ENCODE measurements at places on chromosomes 4 and X. TPM values are rescaled to one million over a fixed set of nuclear protein-coding genes. Genes with fewer than 3 reads are reported as not detected.

DNA sequence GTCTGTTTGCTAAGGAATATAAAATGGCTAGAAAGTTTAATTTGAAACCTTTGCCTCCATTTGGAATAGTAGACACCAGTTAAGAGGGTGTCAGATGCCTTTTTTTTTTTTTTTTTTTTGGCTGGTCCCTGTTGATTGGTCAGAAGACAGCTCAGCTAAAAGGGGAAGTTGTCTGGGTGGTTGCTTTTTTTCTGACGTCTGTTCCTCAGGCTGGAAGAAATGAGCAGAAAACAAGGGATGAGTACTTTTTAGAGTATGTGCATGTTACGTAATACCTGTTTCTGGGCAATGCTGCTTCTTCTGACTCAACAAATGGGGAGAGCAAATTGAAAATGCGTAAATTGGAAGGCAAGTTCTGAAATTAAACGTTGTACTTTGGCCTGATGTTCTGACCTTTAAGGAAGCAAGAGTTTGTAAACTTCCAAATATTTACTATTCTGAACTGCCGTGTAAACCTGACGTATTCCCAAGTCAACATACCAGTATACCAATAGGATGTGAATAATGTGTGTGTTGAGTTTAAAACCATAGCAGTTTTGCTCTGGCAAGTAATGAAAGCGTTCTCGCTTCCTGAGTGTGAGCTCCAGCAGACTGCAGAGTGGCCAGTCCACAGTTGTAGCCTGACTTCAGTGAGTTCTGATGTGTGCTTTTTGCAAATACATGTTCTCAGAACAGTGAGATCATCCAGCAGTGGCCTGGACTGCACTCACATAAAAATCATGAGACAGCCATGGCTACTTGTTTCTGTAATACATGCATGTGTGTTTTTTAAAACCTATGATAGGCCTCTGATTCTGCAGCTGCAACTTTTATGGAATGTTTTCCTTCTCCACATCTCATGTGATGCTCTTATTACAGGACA lies 1.7 kb downstream of the SAT1 start:
- DNase-seq, result peak; percentile 45

- DNase-seq, result no peak
Measured at GRCh38 chr4:158863296-158863695, 94.5 kb downstream of the FNIP2 start.

DNA sequence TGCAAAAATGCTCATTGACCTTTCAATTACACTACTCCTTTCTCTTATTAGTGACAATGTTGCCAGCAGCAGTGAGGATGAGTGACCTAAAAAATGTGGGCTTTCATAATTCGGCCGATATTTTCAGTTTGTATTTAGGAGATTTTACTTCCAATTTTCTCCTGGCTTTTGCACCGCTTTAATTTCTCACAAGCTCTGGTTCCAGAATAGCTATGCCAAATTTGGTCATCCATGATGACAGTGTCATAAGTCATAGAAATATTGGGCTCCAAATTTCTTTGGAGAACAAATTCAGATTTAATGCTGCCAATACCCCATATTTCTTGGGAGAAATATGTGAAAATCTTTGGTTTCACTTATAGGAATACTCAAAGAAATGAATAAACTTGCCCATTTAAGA lies 187.7 kb upstream of the HCCS start:
- no peak for DNase-seq

DNA sequence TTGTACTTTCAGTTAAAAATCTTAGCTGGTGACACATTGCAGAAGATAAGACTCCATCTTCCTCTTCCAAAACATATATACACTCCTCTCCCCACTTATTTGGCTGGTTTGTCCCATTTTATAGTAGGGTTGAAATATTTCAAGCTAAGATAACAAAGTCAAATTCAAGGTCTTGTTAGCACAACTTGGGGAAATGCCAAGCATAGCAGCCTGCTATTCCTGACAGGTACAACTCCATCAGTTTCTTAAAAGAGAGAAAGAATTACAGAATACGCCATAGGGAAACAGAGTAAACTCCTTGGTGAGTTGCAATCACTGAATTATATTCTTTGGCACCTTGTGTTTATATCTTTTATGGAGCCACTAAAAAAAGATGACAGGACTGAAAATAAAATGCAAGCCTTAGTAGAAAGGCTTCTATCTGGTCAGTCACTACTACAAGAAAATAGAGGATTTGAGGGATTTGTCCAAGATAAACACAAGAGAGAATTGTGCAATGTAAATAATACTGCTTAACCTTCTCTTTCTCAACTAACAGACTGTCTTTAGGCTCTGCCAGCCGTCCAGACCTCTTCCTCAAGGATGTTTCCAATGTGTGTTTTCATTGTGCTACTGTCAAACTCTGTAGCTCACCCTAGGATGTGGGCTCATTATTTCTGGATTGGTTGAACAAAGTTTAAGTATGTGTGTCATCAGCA lies 170.3 kb downstream of the VEGFC start:
- DNase-seq, result peak; percentile 12

DNA sequence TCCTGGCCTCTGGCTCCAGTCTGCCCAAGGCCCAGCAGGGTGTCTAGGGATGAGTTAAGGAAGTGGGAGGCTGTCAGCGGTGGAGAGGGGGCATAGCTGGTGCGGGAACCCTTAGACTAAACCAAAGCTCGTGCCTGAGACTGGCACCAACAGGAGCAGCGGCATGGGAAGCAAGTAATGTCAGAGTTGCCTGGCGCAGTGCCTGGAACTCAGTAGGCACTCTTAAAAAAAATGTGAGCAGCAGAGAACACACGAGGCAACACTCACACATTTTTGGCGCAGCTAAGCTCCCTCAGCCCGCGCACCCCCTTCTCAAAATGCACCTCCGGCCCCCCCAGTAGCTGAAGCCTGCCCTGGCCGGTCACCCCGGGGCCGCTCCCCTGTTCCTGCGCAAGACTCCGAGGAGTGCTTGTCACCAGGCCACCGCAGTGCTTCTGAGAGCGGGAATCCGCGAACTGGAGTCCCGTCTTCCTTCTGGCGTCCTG lies 583 bp downstream of the GABRE start:
- DNase-seq, result peak; percentile 40

- no peak for DNase-seq
Measured at GRCh38 chr4:140018931-140019618, 134.9 kb downstream of the MAML3 start.

DNA sequence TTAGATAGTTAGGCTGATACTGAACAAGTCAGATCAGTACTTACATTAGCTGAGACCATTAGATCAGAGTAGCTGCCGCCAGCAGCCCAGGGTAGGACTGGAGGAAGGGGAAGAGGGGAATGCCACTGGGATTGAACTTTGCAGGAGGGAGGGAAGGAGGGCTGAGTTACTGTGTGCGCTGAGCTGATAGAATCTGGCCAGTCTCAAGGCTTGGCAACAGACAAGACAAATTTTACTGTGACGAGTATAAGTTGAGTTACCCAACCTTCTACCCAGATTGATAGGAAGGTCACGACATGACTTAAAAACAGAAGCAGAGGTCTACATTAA lies 372.1 kb downstream of the OPHN1 start:
- no peak for DNase-seq

DNA sequence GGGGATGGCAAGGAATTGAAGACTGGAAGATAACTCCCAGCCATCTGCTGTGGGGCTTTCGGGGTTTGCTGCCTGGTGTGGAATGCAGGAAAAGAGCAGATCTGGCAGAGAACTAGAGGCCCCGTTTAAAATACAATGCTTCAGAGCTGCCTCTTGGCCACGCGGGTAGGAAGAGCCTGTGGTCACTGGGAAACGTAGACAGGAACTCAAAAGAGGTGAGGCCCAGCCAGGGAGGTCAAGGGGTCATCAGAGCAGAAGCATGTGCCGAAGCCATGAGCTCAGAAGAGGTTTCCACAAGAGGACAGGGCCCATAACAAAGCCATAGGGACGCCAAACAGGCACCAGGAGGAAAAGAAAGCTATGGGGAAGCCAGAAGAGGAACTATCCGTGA lies 14.5 kb upstream of the STS start:
- DNase-seq, result peak; percentile 8

GRCh38 chr4:126268106-126268505 lies 953.4 kb downstream of the FAT4 start:
- DNase-seq, result no peak

Gene EPHA5
- 14.2 TPM for total RNA-seq

Gene SPANXB1
- 2.2 TPM for total RNA-seq

Gene TEX11
- not detected for total RNA-seq

Gene REST
- total RNA-seq, result 18.2 TPM

Gene CT45A2
- total RNA-seq, result not detected

Measured in H4 (cell line).